ENCODE measurements at places on chromosomes 1 and 21. TPM values are rescaled to one million over a fixed set of nuclear protein-coding genes. Genes with fewer than 3 reads are reported as not detected.

GRCh38 chr1:181152892-181153633 is 64.6 kb downstream of the IER5 start:
- DNase-seq: peak; percentile 62

GRCh38 chr1:203968761-203969160 is 104.2 kb upstream of the SOX13 start:
- DNase-seq: no peak

Gene NR5A2
- polyA plus RNA-seq: 4.5 TPM

Gene RBM34
- polyA plus RNA-seq: 197 TPM

GRCh38 chr1:162365284-162366020 is 11.2 kb downstream of the SPATA46 start:
- DNase-seq: no peak

Gene CD34
- polyA plus RNA-seq: 0.18 TPM

Gene KCNE1
- polyA plus RNA-seq: not detected

DNA sequence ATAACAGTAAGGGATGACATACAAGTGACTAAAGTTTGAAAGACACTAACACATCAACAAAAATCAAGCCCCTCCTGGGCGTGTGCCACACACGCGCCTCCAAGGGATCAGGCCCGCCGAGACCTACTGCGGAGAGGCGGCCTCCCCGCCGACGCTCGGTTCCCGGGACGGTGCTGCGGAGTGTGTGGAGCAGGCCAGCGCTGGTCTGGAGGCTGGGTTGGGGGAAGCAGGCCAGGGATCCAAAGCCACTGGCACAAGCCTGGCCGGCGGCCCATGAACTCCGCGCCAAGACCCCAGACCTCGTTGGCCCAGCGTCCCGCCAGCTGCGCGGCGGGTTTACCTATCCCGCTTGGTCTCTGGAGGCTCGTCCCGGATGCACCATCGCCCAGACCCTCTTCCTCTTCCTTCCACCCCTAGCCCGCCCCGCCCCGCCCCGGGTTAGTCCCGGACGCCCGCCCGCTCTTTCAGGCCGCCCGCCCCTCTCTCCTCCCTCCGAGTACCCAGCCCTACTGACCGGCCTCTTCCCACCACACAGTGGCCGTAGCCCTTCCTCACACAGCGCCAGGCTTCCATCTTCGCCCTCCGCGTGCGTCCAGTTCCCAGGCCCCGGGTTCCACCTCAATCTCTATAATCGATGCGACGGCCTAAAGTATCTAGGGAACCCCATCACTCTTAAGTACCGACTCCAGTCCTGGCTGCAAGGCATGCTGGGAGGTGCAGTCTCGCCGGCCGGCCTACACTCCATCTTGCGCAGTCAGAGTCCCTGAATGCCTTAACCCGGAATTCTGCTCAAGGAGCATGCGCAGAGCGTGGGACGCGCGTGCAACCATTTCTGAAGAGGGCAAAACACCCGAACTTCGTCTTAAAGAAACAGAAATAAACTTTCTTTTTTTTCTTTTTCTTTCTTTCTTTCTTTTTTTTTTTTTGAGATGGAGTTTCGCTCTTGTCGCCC is at the start of gene ANGEL2:
Gene ANGEL2, minus strand, starts transcription at position 769 of the 952 bp plus-strand sequence. Its CDS starts 196 bp downstream, at position 573.
- peak; percentile 98 for DNase-seq

GRCh38 chr21:38804030-38804788 is 1.5 kb upstream of the ETS2 start:
- DNase-seq: no peak

Gene XCL2
- not detected for polyA plus RNA-seq
